H54 (cell line): ENCODE measurements at places on chromosomes 5 and 9.

- DNase-seq: no peak
These were observed 49.3 kb downstream of the SHB start for GRCh38 chr9:38019731-38020130.

DNA sequence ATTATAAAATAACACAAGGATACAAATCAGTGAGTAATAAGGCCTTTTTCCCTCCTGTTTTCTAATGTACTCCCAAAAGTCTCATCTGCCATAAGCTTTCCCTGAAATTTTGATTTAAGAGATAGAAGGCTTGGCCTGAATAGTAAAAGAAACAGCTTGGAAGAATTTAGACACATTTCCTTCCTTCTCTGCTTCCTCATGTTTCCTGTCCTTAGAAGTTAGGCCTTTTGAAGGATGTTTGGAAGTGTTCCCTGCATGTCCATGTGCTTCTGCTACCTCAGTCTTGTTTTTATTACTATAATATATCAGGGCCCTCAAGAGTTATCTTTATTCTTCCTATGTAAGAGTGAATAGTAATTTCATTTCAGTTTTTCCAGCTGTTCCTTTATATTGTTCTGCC is 242.7 kb downstream of the DEPDC1B start:
- DNase-seq: no peak

DNA sequence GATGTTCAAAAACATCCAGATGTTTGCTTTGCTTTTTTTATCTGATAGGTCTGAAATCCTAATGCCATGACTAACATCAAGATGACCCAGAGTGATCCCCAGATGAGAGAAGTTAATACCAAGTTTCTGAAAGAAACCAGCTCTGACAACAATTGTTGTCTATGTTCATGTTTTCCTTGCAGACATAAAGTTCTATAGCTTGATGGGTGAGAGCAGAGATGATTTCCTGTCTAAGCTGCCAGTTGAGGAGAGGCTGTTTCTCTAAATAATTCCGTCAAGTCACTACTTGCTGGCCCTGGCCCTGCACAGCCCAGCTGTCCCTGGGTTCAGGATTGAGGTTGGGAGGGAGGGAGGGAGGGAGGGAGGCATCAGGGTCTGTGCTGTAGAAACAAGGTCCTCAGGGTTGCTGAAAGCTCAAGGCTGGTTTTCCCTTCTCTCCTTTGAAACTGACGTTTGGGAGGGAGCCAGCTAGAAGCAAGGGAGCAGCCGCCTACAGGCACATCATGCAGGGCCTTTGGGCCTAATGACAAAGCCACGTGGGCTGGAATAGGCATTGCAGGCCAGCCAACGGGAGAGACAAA is 3.9 kb downstream of the SPARC start:
- DNase-seq: no peak

DNA sequence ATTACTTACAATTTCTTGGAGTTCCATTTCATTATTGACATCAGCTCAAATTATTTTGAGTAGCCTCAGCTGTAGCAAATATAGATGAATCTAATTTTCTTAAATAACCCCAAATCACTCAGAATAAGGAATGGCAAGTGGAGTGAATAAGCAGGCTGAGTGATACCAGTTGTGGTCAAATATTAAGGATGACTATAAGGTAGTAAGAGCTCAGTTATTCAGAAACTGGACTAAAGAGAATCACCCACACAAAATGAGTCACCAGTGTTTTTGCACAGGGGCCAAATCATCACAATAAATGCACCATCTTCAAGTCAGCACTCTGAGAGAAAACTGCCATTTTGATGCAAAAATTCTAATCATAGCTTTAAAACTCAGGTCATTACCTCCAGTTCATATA is 128.9 kb upstream of the TARS1 start:
- DNase-seq: peak; percentile 24

DNA sequence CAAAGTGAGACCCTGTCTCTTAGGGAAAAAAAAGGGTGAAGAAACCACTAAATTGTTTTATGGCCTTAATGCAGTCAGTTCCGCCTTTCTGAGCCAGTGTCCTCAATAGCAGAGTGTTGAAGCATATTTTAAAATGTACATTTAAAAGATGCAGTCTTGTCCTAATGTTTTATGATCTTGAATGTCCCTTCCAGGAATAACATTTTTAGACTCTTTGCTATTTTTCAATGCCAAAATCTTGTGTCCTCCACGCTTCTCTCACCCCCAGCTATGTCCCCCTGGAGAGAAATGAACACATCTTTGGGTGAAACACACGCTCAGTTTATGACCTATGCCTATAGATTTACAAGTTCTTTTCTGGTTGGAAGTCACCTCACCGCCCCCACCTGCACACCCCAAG is 69.8 kb downstream of the CSNK1A1 start:
- no peak for DNase-seq

DNA sequence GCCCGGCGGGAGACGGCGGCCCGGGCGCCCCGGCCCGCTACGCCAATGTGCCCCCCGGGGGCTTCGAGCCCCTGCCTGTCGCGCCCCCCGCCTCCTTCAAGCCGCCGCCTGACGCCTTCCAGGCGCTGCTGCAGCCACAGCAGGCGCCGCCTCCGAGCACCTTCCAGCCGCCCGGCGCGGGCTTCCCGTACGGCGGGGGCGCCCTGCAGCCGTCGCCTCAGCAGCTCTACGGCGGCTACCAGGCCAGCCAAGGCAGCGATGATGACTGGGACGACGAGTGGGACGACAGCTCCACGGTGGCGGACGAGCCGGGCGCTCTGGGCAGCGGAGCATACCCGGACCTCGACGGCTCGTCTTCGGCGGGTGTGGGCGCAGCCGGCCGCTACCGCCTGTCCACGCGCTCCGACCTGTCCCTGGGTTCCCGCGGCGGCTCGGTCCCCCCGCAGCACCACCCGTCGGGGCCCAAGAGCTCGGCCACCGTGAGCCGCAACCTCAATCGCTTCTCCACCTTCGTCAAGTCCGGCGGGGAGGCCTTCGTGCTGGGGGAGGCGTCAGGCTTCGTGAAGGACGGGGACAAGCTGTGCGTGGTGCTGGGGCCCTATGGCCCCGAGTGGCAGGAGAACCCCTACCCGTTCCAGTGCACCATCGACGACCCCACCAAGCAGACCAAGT is 723 bp downstream of the SNX18 start:
- no peak for DNase-seq

GRCh38 chr5:143892271-143892670 is 80.3 kb downstream of the HMHB1 start:
- no peak for DNase-seq

DNA sequence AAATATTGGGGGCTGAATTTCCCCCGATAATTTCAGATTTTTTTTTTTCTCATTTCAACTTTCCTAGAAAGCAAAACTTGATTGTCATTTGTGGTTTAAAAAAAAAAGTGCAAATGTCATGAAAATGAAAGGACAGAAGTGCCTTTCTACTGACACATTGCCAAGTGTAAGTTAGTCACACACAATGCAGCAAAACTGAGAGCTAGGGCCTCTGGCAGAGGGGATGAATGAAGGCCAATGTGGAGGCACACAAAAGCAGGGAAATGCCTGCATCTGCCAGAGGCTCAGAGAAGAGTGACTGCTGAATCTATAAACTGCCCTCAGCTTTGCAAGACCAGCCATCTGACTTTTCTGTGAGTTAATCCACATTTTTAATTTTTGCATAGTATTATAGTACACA is 6.8 kb upstream of the IFNA5 start:
- no peak for DNase-seq

- no peak for DNase-seq
These were observed 146.6 kb downstream of the ESM1 start for GRCh38 chr5:54838843-54839242.

DNA sequence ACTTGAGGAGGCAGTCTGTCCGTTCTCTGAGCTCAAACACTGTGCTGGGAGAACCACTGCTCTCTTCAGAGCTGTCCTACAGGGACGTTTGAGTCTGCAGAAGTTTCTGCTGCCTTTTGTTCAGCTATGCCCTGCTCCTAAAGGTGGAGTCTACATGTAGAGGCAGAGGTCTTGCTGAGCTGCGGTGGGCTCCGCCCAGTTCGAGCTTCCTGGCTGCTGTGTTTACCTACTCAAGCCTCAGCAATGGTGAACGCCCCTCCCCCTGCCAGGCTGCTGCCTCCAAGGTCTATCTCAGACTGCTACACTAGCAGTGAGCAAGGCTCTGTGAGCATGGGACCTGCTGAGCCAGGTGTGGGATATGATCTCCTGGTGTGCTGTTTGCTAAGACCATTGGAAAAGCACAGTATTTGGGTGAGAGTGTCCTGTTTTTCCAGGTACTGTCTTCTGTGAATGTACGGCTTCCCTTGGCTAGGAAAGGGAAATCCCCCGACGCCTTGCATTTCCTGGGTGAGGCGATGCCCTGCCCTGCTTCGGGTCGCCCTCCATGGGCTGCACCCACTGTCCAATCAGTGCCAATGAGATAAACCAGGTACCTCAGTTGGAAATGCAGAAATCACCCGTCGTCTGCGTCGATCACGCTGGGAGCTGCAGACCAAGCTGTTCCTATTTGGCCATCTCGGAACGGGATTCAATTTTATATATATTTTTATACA is 58.5 kb downstream of the CNTRL start:
- DNase-seq: no peak

DNA sequence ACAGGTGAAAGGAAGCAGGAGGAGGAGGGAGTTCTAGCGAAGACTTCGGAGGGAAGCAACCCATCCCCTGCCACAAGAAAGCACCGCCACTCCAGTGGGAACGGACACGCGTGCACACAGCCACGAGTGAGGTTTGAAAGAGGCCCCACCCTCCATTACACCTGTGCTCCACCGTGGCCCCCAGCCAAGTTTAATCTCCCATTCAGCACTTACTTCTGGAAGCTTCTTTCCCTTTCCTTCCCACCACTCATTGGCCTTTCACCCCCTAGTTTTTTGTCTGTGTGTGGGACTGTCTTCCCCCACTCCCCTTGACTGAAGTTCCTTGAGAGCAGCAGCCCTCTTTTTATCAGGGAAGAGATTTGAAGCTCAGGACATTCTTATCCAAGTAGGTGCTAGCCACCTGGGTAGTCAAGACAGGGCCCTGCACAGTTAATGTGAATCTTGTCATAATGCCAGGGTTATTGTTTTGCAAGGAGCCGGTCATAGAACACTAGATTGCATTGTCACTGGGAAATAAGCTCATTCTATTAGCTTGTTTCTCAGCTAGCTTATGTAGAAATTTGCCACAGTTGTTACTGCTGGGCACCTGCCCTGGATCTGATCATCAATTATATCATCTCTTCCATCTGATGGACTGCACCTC is 256.0 kb downstream of the DOCK8 start:
- DNase-seq: no peak

- no peak for DNase-seq
These were observed 136.0 kb downstream of the GDNF start for GRCh38 chr5:37703841-37704241.

- no peak for DNase-seq
These were observed 5.9 kb upstream of the TAL2 start for GRCh38 chr9:105656131-105656921.

- no peak for DNase-seq
These were observed 185.7 kb downstream of the ADAMTS6 start for GRCh38 chr5:65296067-65296466.
